ENCODE measurements at places on chromosomes 6 and 20. TPM values are rescaled to one million over a fixed set of nuclear protein-coding genes. Genes with fewer than 3 reads are reported as not detected.

Gene DEFB124
- total RNA-seq: not detected

Gene LYRM2
- 23.7 TPM for total RNA-seq

Gene SLC35D3
- total RNA-seq: not detected

Gene SALL4
- 0.34 TPM for total RNA-seq

Gene SMPD2
- total RNA-seq: 24.3 TPM

Gene CST2
- not detected for total RNA-seq

Gene DSE
- 129 TPM for total RNA-seq

Gene OXT
- 3.5 TPM for total RNA-seq

Gene CCDC167
- 13.0 TPM for total RNA-seq

Gene PPARD
- 7.5 TPM for total RNA-seq

Gene PKHD1
- 0.19 TPM for total RNA-seq

Gene ACSS2
- 252 TPM for total RNA-seq

Gene SLC32A1
- not detected for total RNA-seq

Gene LST1
- 53.9 TPM for total RNA-seq

Gene KHDRBS2
- total RNA-seq: 0.34 TPM

Gene VSTM2L
- not detected for total RNA-seq

Gene SOX4
- total RNA-seq: 13.9 TPM

Gene TRMT11
- total RNA-seq: 16.1 TPM

Gene TBPL1
- 8.0 TPM for total RNA-seq

Gene DNMT3B
- total RNA-seq: 0.85 TPM

Gene NHLRC1
- total RNA-seq: 1.8 TPM

Gene HCRTR2
- not detected for total RNA-seq

Gene C20orf141
- not detected for total RNA-seq

Gene C6orf132
- 1.3 TPM for total RNA-seq

Gene XKR7
- not detected for total RNA-seq

Gene OOEP
- not detected for total RNA-seq

Gene ZBTB12
- total RNA-seq: 1.7 TPM

Gene EYS
- 0.66 TPM for total RNA-seq

Gene ZNF831
- total RNA-seq: 0.65 TPM

Gene RBM39
- 399 TPM for total RNA-seq

Gene TRAM2
- total RNA-seq: 34.1 TPM

Gene PAK5
- not detected for total RNA-seq

Gene LRFN2
- not detected for total RNA-seq

Gene TBX18
- 28.2 TPM for total RNA-seq

Gene RAET1G
- total RNA-seq: not detected

Gene GRM1
- under 0.01 TPM for total RNA-seq

Gene STMND1
- not detected for total RNA-seq

Gene AKAP12
- total RNA-seq: 112 TPM

Gene SAMD10
- total RNA-seq: not detected

Gene C2
- total RNA-seq: 96.4 TPM

Gene PYGB
- 216 TPM for total RNA-seq

Gene HSPA12B
- total RNA-seq: 8.6 TPM

Gene BPIFB1
- not detected for total RNA-seq

Gene TREML2
- total RNA-seq: not detected

Gene HFE
- total RNA-seq: 9.3 TPM

Gene FILIP1
- total RNA-seq: 5.4 TPM
